Lung (tissue), 17 donors: ENCODE measurements at places on chromosomes 6 and 20. TPM values are rescaled to one million over a fixed set of nuclear protein-coding genes. Genes with fewer than 3 reads are reported as not detected.

Gene CST2
- total RNA-seq = 0.28 TPM

Gene TRAPPC3L
- 0.25 TPM for total RNA-seq

- no peak for DNase-seq
Measured at GRCh38 chr6:1461207-1461606, 71.8 kb downstream of the FOXF2 start.

DNA sequence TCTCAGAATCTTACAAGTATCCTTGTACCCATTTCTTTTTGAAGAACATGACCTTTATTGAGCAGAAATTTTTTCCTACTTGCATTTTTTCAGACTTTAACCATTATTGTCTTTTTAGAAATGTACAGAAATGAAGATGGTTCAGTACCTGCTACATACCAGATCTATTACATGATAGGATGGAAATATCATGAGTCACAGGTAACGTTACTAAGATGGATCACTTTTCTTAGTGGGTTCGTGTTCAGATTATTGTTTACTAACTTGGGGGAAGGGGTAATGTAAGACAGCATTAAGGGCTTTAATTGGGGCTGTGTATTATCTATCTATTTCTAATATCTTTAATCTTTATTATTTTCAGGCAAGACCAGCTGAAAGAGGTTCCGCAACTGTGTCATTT is 31.9 kb downstream of the NDUFAF5 start:
- no peak for DNase-seq

DNA sequence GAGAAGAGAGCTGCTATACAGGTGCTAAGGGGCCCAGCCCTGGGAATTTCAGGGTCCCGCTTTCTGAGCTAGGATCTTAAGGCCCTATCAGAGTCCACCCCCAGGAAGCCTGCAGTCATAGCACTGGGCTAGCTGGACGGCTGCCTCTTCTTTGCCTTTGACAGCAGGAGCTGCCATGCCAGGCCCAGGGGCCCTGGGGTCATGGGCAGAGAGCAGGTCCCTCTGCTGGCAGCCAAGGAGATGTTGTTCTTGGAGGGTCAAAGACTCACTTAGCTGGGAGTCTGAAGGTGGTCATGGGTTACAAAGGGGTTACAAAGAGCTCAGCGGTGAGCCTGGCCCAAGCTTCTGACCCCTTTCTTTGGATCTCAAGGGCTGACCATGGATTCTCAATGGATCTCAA is 52.7 kb downstream of the RPP21 start:
- no peak for DNase-seq

DNA sequence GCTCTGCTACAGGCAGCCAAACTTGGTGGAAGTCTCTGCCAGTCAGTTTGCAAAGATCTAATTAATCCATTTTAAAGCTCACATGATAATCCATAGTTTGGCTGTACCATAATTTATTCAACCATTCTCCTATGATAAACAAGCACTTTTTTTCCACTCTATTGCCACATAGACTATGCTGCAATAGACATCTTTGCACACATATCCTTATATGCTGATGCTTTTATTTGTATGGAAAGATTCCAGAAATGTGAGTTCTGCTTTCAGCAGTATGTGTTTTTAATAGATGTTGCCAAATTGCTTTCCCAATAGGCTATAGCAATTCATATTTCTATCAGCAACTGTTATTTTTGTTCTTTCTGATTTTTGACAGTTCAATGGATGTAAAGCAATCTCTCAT is 628.0 kb downstream of the KIF16B start:
- peak; percentile 75 for DNase-seq

GRCh38 chr6:156392648-156393047 is 384.5 kb upstream of the ARID1B start:
- DNase-seq = no peak

GRCh38 chr20:51427651-51428291 is 114.7 kb downstream of the NFATC2 start:
- DNase-seq = no peak
